Effector CD8-positive, alpha-beta T cell (primary cell): ENCODE measurements at places on chromosomes 3 and 15.

GRCh38 chr3:94349310-94349878 lies 286.5 kb downstream of the NSUN3 start:
- DNase-seq: no peak

- no peak for DNase-seq
Observed at GRCh38 chr3:52384019-52384761, 60.7 kb downstream of the SEMA3G start.

DNA sequence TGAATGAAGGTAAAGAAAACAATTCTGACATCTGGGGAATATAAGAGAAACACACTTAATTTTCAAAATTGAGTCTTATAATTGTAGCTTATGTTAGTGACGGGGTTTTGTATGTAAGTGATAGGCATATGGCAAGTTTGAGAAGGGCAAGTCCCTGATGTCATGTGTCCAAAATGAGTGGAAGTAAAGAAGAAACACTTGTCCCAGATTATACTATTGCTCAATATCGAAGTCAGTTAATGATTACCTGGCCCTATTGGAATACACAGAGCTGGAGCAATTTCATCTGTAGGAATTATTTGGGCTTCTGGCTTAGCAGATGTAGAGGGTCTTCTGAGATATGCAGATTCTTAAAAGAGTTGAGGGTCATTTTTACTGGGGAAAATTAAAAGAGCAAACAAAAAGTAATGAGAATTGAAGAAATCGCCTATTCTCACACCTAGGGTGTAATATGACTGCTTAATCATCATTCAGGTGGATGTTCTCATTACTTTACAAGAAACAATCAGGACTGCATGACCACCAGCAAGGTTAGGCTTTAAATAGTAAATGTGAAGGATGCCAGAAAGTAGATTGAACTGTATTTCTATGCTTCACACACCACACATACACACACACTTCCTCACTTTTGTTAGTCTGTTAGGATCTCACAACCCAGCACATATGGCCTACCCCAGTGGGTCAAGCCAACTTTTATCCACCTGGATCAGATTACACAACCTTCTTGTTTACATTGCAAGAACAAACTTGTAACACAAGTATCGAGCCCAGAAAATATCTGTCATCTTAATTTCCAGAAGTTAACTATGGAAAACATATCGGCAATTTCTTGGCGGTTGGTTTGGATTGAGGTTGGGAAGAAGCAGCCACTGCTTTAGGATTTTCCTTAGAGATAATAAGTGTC lies 183.3 kb upstream of the LRRC3B start:
- no peak for DNase-seq

- DNase-seq: no peak
Observed at GRCh38 chr3:180420804-180421203, 181.2 kb upstream of the TTC14 start.

GRCh38 chr3:10290481-10291176 lies 2.1 kb downstream of the GHRL start:
- no peak for DNase-seq

DNA sequence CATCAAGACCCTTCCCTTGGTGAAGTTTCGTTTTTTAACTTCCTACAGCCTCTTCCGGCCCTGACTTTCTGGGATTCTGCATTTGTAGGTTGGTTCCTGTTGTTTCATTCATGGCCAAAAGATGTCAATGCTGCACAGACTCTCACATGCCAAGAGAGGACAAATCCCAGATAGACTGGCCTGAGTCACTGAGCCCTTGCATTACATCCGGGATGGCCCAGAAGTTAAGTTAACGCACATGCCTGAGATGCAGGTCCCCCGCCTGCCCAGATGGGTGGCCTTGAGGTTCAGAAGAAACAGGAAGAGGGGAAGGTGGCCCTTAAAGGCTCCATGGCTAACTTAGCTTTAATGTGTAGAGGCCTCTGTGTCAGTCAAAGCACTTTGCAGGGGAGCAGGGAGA lies 51.6 kb upstream of the SRGAP3 start:
- DNase-seq: no peak

- no peak for DNase-seq
Observed at GRCh38 chr3:153625506-153625905, 463.5 kb downstream of the RAP2B start.
